ENCODE measurements at places on chromosomes 1 and 21.
A peak's percentile ranks its signal among the peaks of the same experiment; 100 is the strongest.

DNA sequence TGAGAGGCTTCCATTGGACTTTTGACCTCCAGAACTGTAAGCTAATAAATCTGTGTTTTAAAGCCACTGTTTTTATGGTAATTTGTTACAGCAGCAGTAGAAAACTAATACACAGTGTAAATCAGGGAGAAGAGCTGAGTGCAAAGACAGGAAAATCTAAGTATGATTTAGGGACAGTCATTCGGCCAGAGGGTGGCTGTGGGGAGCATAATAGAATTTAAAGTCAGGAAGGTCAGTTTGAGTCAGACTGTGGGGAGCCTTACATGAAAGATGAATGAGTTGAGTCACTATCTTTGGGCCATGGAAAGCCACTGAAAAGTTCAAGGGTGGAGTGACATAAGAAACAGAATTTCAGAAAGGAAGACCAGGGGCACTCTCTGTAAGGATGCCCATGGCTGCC, 52.4 kb upstream of the SSX2IP start:
- no peaks in the 10 kb centered on the region for H3K27me3 ChIP-seq
- H3K27ac ChIP-seq: no peak overlapping the region
- no peak for DNase-seq
- H3K4me1 ChIP-seq: no peaks in the 10 kb centered on the region
- H3K4me3 ChIP-seq: no peak overlapping the region

- no peaks in the 10 kb centered on the region for H3K36me3 ChIP-seq
- DNase-seq: no peak
- H3K4me1 ChIP-seq: peaks cover 11% of the 10 kb centered on the region
- H3K27me3 ChIP-seq: 0 out of 2 replicates have a peak, but pooled peaks cover 1% of the 10 kb centered on the region
- H3K27ac ChIP-seq: no peak overlapping the region
Observed at GRCh38 chr1:204928671-204929486, 58.2 kb downstream of the NFASC start.

DNA sequence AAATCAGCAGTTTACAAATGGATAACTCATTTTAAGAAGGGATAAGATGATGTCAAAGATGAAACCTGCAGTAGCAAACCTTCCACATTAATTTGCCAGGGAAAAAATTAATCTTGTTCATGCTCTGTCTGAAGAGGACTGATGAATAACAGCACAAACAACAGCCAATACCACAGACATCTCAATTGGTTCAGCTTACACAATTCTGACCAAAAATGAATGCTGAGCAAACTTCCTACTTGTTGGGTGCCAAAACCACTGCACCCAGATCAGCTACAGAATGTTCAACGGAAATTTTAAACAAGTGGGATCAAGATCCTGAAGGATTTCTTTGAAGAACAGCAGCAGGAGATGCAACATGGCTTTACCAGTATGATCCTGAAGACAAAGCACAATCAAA, 98.3 kb downstream of the COQ8A start:
- no peak overlapping the region for H3K27ac ChIP-seq
- no peaks in the 10 kb centered on the region for H3K36me3 ChIP-seq
- H3K4me3 ChIP-seq: no peak overlapping the region
- H3K4me1 ChIP-seq: no peaks in the 10 kb centered on the region

GRCh38 chr1:227947386-227947675, 401 bp downstream of the WNT9A start:
- H3K4me1 ChIP-seq: peaks cover 16% of the 10 kb centered on the region
- no peaks in the 10 kb centered on the region for H3K36me3 ChIP-seq

- H3K27ac ChIP-seq: no peak overlapping the region
- H3K4me1 ChIP-seq: no peaks in the 10 kb centered on the region
- DNase-seq: no peak
- H3K36me3 ChIP-seq: no peaks in the 10 kb centered on the region
Observed at GRCh38 chr1:209323743-209324142, 259.8 kb upstream of the CAMK1G start.

DNA sequence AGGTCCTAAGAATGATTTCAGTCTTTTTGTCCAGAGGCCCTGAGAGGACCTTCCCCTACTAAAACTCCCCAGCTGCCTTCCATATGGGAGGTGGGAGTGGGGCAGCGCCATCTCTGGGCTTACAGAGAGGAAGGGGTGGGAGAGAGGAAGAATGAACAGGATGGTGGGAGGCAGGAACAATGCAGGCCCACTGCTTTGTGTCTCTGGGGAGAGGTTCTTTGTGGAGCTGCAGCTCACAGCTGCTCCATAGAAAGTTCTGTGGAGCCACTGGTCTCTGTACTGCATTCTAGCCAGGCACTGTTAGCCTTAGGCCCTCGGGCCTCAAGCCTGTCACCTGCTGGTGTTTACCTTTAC, 43.6 kb upstream of the A3GALT2 start:
- H3K27me3 ChIP-seq: no peaks in the 10 kb centered on the region
- H3K4me3 ChIP-seq: peak overlapping the region; percentile 39
- no peak for DNase-seq
- peaks cover 52% of the 10 kb centered on the region for H3K4me1 ChIP-seq

DNA sequence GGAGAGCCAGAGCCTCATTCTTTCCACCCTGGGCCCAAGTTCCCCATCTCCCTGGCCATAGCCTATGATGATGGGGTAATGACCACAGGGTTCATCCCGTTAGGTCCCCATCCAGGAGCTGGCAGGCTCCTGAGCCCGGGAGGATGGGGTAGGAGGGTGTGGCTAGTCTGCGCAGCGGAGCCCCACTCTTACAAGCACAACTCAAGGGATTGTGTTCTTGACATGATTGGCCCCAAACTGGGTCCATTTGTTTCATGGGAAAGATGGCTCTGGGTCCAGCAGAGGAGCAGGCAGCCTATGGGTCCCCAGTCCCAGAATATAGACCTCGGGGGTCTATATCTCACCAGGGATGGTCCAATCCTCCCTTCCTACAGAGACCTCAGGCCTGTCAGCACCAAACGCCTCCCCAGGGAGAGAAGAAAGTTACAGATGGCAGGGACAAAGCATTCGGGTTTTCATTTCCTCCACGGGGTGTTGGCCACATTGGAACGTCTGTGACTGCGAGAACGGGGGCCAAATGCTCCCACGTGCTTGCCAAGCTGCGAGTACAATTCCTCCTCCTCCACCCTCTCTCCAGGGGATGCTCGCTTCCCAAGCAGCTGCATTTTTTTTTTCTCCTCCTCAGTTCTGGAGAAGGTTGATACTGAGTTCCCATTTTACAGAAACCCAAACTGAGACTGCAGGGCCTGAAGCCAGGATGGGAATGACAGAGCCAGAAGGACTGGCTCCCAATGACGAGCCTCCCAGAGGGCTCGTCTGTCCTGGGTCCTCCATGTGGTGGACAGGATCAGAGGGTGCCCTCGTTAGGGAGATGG, 71.0 kb downstream of the DHRS3 start:
- no peaks in the 10 kb centered on the region for H3K36me3 ChIP-seq
- no peak for DNase-seq
- no peak overlapping the region for H3K4me3 ChIP-seq
- H3K27ac ChIP-seq: no peak overlapping the region
- H3K4me1 ChIP-seq: peaks cover 61% of the 10 kb centered on the region

DNA sequence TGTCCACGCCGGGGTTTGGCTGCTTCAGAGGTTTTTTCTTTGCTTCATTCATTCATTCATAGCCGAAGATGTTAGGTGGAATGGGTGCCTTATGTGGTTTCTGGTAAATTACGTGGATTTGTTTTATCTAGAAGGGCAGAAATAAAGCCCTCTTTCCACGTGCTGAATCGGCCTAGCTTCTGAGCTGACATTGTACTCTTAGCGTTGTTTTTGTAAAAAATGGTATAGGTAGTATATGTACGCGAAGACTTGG, 1.5 kb downstream of the GALNT2 start:
- peak overlapping the region; percentile 88 for H3K4me3 ChIP-seq
- peak overlapping the region; percentile 0 for H3K27ac ChIP-seq
- peaks cover 40% of the 10 kb centered on the region for H3K4me1 ChIP-seq

GRCh38 chr1:185406691-185407009, 89.6 kb upstream of the IVNS1ABP start:
- no peak overlapping the region for H3K4me3 ChIP-seq
- H3K27me3 ChIP-seq: peaks cover 25% of the 10 kb centered on the region
- no peaks in the 10 kb centered on the region for H3K36me3 ChIP-seq
- H3K27ac ChIP-seq: no peak overlapping the region

DNA sequence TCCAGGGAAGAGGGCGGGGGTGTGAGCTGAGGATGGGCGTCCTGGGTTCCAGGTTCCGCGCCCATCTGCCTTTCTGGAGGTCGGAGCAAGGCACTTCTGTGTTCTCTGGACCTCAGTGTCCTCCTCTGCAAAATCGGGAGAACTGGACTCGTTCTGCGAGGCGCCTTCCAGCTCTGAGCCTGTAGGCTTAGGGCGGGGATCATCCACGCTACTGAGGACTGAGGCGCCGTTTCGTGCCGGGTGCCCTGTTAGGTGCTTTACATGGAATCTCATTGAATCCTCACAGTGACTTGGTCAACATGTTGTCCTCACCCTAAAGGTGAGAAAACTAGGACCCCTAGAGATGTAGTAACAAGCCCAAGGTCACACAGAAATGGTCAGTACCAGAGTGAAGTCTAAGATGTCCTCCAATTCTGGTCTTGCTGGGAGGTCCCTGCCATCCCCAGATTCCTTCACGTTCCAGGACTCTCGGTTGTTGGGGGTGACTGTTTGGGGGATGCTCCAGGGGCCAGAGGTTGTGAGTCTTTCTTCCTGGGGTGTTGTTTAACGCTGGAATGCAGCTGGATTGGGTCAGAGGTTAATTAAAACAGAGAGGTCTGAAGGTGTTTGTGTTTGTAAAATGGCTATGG, 677 bp downstream of the PRKAA2 start:
- no peaks in the 10 kb centered on the region for H3K27me3 ChIP-seq
- peak overlapping the region; percentile 78 for H3K27ac ChIP-seq
- peak overlapping the region; percentile 80 for H3K4me3 ChIP-seq
- H3K36me3 ChIP-seq: no peaks in the 10 kb centered on the region
- H3K4me1 ChIP-seq: peaks cover 41% of the 10 kb centered on the region

- H3K4me1 ChIP-seq: no peaks in the 10 kb centered on the region
- H3K36me3 ChIP-seq: peaks cover 3% of the 10 kb centered on the region
- DNase-seq: peak; percentile 41
- no peak overlapping the region for H3K4me3 ChIP-seq
- H3K27ac ChIP-seq: no peak overlapping the region
Observed at GRCh38 chr1:27402349-27402754, 9.9 kb downstream of the GPR3 start.

DNA sequence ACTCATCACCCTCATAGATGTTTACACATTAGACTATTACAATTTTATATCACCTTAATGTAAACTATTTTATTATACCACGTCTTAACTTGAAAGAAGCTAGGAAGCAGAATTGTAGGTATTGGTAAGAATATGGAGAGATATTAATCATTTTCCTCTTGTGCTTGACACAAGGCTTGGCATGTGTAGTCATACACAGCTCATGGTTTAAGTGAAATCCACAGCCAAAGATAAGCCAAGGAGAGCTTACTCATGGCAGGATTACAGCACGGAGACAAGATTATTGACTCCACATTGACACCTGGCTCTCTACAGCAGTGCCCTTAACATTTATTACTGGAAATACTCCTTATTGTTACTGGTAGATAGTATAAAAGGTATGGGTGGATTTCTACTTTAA, 68.4 kb upstream of the ADGRL4 start:
- H3K36me3 ChIP-seq: no peaks in the 10 kb centered on the region
- H3K4me3 ChIP-seq: no peak overlapping the region
- H3K27ac ChIP-seq: no peak overlapping the region
- no peaks in the 10 kb centered on the region for H3K27me3 ChIP-seq
- H3K4me1 ChIP-seq: no peaks in the 10 kb centered on the region

DNA sequence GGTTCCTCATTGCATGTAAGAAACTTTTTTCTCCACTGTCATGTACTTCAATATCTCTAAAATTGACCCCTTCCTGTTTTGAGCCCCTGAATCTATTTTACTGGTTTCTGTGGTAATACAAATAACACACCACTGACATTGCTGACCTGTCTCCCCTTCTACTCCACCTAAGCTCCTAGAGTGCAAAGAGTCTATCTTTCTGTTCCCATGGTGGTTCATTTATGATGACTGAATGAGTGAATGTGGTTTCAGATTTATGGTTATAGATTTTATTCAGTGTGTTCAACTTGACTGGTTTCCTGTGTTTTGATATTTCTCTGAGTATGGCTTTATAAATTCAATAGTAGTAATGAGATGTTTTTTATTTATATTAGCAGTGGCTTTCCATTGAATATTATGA, 127.7 kb downstream of the MAGI3 start:
- H3K36me3 ChIP-seq: no peaks in the 10 kb centered on the region
- H3K4me1 ChIP-seq: peaks cover 51% of the 10 kb centered on the region
- DNase-seq: no peak

- DNase-seq: no peak
- no peak overlapping the region for H3K27ac ChIP-seq
- no peaks in the 10 kb centered on the region for H3K27me3 ChIP-seq
- no peaks in the 10 kb centered on the region for H3K36me3 ChIP-seq
Observed at GRCh38 chr1:58989845-58990244, 206.0 kb upstream of the JUN start.
